ENCODE measurements at places on chromosomes 5 and 9.

DNA sequence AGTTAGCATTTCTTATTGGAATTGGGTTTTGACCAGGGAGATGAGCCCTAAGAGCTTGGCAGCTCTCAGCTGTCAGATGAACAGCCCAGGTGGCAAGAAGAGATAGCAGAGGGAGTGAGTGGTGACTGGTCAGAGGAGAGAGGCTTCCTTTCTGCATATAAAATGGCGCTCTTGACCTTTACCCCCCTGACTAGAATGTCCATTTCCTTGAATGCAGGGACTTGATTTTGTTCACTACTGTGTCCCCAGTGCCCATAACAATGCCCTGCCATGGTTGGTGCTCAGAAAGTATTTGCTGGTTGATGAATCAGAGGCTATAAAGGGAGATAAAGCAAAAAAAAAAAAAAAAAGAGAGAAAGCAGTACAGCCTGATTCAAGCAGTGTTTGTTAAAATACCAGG is 7.2 kb downstream of the CHMP5 start:
- DNase-seq, result no peak

DNA sequence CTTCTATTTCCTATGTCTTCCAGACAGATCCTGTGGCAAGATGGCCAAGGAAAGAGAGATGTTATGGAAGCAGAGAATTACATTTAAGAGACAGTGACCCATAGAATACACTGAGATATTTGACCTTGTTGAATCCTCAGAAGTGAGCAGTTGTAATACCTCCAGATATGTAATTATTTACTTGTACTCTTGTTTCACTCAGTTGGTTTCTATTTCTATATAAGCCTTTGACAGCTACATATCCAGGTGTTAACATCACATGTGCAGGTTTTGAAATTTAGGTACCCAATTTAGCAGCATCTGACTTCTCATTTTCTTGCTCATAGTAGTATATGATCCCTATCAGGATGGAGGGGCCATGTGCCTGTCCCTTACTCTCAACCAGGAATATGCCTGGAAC is 269.5 kb downstream of the CD180 start:
- DNase-seq, result no peak

GRCh38 chr9:136764301-136764891 is at the start of gene LCN15:
Gene LCN15 (minus strand): TSS chr9:136764518. CDS start chr9:136764488, 30 bp downstream.
- DNase-seq, result no peak

- DNase-seq, result no peak
These were observed 147.6 kb downstream of the COL23A1 start for GRCh38 chr5:178442405-178443257.

DNA sequence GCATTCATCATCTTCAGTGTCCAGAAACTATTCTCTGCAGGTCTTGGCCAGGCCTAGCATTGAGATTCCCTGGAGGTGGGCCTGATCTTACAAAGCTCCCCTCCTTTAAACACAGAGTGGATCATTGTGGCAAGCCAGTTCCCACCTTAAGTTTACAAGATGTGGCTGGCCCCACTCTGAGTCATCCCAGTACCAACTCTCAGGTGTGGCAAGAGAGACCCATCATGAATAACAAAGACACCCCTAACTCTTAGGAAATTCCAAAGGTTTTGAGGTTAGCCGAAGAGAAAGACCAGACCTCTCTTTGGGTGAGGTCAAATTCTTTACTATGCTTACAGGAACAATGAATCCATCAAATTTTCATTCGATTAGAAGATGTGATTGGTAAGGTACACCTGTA is 78.2 kb downstream of the RFK start:
- DNase-seq, result no peak

DNA sequence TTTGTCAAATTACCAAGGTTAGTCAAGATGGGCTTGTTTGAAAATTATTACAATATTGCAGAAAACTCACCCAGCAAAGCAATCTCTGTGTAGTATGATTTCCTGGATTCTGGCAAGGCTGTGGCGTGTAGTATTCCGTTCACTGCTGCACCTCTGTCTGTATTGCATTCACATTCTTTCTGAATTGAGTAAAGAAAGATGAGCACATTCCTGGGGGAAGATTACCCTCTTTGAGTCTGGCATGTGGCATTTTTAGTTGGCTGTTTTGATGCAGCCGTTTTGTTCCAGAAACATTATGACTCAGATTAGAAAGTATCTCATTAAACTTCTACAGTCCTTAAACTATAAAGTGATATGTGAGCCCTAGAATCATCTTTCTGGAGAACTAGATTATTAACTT is 197.7 kb downstream of the TENT4A start:
- DNase-seq, result no peak

Measured in left kidney (tissue), 8 donors.